ENCODE measurements at places on chromosomes 1 and 21.
A peak's percentile ranks its signal among the peaks of the same experiment; 100 is the strongest.

- no peak for DNase-seq
Measured at GRCh38 chr1:13871886-13872285, 171.9 kb downstream of the PRDM2 start.

DNA sequence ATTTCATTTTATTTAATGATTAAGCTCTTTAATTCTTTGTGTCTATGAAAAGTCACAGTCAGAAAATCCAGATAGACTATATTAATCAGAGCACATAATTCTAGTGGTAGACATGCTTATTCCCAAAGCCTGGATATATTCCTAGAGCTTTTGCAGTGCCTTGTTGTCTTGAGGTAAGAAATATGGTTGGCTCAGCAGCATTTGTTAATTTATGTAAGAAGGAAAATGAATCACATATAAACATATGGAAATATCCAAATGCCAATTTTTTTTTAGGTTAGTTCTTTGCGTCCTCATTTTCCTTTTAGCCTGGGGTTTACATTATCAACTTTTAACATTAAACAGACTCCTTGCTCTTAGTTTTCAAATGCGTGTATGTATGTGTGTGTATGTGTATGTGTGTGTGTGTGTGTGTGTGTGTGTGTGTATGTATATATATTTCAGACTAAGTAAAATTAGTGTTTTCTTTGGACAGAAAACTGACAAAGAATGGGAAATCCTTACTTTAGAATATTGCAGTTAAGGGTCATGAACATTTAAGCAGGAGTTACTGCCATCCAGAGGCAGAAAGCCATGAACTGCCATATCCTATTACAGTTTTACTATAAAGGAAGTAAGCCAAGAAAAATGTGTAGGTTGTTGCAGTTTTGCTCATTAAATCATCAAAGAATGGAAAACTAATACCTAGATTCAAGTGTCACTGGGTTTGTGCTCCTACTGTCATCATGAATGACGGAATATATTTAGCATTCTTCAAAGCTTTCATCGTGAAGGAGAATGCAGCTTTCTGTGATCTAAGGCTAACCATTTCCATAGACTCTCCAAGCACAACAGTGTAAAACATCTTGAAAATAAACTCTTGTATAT lies 477.1 kb upstream of the NR5A2 start:
- no peak for DNase-seq

DNA sequence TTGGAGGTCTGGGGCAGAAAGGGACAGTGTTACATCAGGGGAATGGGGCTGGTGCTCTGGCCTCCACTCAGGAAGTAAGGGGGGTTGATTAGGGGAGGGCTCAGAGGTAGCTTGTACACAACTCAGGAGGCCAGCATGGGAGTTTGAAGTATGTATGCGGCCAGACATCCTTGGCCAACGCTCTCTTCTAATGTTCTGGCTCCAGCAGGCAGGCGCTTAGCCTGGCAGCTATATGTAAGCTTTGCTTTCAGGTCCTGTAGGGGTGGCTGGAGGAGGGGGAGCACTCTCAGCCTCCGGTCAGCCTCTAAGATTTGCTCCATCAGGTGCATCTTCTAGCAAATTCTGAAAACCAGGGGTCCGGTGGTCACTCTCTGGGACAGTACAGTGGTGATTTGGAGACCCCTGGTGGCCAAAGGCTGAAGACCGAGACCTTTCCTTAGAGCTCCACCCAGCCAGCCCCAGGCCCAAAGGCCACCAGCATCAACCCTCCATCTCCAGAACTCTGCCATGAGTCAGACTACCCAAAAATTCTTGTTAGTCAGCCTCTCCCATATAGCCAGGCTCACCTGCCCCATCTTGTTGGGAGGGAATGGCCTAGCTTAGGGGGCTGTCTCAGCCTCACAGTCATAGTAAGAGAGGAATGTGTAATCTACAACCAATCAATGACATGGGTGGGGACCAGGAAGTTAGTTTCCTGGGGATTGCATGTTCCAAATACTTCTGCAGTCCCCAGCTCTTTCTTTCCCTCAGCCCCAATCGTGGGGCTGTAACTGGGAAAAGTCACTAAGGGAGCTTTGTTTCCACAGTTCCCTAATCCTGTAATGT lies 9.7 kb upstream of the COL8A2 start:
- DNase-seq, result no peak

DNA sequence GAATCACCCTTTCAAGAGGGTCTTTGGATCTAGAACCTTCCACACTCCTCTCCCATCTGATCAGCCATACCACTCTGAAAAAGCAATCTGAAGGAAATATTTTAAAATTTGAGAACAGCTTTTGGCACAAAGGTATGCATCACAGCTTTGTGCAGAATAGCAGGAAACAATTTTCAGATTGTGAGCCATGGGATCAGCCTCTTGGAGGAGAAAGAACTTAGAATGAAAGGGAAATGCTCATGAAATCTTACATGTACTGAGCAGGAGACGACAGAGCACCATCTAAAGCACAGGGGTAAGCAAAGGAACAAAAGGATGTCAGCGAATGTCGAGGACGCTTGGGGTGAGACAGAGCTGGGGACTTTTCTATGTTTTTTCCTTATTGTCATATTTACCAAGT lies 54.4 kb downstream of the EDN2 start:
- no peak for DNase-seq

GRCh38 chr1:85297855-85298629 lies 21.6 kb upstream of the BCL10 start:
- no peak for DNase-seq

DNA sequence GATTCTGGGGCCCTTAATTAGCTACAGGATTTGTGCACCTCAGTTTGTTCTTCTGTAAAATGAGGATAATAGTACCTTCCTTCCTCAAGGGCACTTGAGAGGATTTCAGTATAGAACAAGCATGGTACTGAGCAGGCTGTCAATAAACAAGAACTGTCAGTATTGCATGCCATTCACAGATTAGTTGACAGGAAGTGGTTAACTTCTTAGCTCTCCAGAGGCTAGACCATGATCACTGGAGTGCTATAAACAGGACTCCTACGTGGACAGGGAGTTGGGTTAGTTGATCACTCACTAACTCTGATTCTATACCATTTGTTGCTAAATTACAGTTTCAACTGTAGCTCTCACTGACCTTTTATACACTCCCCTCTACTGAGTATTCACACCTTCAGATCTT lies 126.2 kb upstream of the DAB1 start:
- no peak for DNase-seq

DNA sequence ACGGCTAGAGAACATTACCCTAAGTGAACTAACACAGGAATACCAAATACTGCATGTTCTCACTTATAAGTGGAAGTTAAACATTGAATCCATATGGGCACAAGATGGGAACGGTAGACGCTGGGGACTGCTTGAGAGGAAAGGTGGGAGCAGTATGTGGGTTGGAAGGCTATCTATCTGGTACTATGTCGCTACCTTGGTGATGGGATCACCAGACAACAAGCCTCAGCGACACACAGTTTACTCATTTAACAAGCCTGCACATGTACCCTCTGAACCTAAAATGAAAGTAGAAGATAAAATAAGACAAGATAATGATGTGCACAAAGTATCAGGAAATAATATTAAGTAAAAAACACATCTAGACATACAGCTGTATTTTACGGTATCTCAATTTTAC lies 819 bp downstream of the PYHIN1 start:
- no peak for DNase-seq

GRCh38 chr1:152048416-152049009 lies 11.7 kb upstream of the S100A11 start:
- DNase-seq, result peak; percentile 39
